ENCODE measurements at places on chromosomes 7 and 10.

DNA sequence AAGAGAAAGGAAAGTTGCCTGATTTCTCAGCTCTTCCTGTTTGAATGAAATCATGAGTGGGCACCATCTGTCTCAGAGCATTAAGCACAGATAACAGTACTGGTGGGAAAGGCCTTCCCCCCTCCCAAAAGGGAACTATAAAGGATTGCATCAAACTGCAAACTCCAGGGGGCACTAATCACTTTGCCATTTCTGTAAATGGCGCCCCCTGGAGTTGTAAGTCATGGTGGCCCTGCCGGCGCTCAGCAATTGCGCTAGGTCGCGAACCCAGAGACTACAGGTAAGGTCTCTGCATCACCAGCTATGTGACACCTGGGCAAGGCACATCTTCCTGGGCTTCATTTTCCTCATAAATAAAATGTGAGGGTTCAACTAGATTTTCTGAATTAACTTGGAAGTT is 11.1 kb downstream of the LRRC4 start:
- DNase-seq: peak; percentile 46

DNA sequence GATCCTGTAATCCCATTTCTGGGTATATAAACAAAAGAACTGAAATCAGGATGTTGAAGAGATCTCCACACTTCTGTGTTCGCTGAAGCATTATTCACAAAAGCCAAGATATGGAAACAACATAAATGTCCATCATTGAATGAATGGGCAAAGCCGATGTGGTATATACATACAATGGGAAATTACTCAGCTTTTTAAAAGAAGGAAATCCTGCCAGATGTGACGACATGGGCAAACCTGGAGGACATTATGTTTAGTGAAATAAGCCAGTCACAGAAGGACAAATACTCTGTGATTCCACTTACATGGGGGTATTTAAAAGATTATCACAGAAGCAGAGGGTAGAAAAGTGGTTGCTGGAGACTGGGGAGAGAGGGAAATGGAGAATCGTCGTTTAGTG is 23.9 kb upstream of the FAM107B start:
- DNase-seq: no peak

DNA sequence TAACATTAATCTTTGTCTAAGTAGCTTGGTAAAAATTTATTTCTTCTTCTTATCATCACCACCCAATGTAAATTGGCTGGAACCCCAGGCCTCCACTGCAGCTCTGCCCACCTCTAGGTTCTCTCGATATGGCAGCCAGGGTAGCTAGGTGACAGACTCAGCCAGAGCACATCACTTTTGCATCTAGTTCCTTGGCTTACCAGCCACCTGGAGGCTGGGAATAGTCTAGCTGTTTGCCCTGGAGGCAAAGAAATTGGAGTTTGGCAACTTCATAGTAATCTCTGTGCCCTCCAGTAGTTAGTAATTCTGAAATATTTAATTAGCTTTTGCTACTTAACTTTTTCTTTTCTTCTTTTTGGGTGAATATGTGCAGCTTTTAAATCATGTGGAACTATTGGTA is 9.4 kb downstream of the IFRD1 start:
- no peak for DNase-seq

DNA sequence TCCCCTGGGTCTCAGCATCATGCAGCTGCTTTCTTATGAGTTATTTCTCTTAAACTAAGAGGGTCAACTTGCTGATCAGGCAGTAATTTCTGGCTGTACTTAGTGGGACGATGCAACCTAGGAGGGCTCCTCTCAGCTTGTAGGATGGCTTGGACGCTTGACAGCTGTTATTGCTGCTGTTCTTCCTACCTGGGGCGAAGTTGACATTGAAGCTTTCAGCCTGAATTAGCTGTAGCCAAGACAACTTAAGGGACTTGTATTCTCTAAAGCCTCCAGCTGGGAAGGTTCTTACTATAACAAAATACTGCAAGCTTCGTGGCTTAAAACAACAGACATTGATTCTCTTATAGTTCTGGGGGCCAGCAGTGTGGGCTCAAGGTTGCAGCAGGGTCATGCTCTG is 224.9 kb downstream of the ACTR3B start:
- no peak for DNase-seq

GRCh38 chr7:88117325-88117724 is 102.5 kb downstream of the SRI start:
- no peak for DNase-seq

GRCh38 chr7:144584726-144585125 is 181.2 kb upstream of the NOBOX start:
- no peak for DNase-seq

- peak; percentile 38 for DNase-seq
Measured at GRCh38 chr10:69573056-69573806, at the start of gene NEUROG3. Gene NEUROG3 (minus strand): TSS chr10:69573422. CDS start chr10:69573043, 379 bp downstream.

- peak; percentile 39 for DNase-seq
Measured at GRCh38 chr10:114767101-114767985, 54.2 kb upstream of the FHIP2A start.

GRCh38 chr7:85191383-85191782 is 4.5 kb upstream of the SEMA3D start:
- no peak for DNase-seq

DNA sequence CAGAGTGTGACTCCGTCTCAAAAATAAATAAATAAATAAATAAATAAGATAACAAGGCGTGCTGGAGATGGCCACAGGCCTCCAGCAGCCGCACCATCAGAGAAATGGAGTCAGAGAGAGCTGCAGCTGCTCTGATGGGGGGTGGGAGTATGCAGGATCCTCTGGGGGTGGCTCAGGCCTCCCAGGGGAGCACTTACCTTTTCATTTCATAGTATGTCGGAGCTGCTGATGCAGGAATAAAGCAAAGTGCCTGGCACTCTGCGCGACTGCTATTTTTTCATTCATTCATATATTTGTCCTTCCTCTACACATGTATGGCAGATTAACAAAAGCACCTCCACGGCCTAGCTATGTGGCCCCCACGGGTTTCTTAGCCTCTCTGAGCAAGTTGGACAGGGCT is 175.9 kb downstream of the CUX1 start:
- no peak for DNase-seq

DNA sequence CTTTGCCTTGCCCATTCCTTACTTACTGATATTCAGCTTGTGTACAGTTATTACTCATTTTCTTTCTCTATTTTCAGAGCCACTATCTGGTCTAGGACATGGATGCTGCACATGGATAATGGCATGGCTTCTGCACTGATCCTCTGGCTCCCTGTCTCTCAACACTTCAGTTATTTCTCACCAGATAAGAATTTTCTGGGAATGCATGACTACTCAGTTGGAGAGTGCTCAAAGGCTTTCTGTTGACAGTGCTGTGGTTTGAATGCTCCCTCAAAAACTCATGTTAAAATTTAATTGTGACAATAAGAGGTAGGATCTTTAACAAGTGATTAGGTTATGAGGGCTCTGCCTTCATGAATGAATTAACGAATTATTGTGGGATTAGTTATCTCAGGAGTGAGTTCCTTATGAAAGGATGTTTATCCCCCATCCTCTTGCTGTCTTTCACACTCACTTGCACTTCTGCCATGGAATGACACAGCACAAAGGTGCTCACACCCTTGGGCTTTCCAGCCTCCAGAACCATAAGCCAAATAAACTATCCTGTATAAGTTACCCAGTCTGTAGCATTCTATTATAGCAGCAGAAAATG is 16.1 kb upstream of the PIK3CG start:
- DNase-seq: no peak

DNA sequence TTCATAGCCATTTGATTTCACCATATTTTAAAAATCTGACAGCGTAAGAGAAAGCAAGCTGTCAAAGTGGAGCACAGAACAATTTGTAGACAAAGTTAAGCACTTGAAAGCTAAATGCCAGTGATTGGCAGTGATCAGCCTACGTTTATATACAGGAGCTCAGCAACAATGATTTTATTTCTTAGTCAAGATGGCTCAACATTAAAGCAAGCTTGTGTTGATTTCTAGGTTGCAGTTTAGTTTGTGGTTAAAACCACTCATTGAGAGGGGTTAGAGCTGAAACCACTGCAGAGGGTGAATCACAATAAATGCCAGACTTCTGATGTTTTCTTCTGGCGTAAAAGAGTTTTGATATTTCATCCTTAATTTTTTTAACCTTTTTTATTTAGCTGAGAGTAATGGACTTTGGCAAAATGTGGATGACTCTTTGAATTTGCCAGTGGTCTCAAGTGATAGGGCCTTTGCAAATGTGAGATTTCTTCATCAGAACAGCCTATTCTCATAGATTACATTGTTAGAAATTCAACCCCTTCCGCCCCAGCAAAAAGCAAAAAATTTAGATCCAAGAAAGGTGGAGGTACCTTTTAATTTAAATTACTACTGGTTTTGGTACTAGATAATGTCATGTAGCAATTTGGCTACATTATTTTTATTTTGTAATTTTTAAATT is 73.8 kb downstream of the SHOC2 start:
- DNase-seq: no peak

GRCh38 chr7:114412548-114412947 is 2.1 kb upstream of the FOXP2 start:
- no peak for DNase-seq

DNA sequence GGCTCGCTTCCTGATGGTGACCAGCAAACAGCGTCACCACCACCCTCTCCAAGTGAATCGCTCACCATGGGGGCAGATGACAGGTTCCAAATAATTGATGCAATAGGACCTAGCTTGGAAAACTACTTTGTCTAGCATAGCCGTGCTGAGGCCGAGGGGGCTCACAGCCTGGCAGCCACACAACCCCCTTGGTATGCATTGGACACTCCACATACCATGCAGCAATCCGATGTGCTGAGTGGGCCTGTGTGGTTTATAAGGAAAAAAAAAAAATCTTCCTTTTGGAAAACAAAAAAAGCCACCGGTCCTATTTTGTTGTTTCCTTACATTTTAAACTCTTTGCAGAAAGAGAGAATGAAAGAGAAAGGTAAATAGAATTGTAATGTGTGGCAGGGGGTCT is 15.1 kb downstream of the GATA3 start:
- no peak for DNase-seq

DNA sequence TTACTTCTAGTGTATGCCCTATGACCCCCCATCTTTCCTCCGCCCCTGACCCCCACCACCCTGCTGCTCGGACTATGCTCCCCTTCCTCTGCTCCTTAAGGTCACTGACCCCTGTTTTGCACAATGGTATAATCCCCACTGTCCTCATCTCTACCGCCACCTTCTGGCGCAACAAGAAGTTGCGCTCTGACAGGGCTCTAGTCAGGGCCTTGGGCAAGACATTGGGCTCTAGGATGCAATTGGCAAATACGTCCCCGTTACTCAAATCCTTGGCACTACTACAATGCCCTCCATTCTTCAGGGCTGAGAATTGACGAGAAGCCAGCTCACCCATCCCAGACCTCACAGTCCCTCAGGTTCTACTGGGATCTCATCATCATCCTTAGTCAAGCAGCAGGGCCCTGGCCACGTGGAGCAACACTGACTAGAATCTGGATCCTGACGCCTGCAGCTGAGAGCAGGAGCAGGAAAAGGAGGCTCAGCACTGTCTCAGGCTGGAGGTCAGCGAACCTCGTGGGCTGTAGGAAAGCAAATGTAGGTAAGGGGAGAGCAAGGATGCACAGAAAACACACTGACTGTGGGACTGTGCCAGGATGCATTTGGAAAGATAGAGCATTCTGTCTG is 10.6 kb downstream of the LRIT2 start:
- peak; percentile 57 for DNase-seq

GRCh38 chr7:21146642-21147423 is 281.1 kb upstream of the SP4 start:
- DNase-seq: no peak

- DNase-seq: no peak
Measured at GRCh38 chr10:131312478-131312836, 936 bp upstream of the TCERG1L start.

- DNase-seq: no peak
Measured at GRCh38 chr10:121330563-121330962, 267.7 kb downstream of the FGFR2 start.

DNA sequence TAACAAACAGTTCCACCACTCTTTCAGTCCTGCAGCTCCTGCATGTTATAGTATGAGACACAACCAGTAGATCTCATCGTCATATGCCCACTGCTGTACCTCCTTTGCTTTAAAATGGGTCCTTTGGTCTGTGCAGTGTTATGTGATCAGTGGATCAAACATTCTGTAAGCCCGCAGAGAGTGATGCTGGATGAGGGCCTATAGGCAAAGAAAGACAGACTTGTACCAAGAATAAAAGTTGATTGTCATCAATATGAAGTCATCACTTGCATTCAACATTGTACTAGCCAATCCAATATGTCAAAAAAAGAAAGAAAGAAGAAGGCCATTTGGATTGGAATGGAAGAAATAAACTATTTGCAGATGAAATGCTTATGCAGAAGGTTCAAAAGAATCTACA is 79.8 kb upstream of the PHYHIPL start:
- no peak for DNase-seq

GRCh38 chr10:112490545-112490944 is 43.5 kb downstream of the VTI1A start:
- DNase-seq: no peak

DNA sequence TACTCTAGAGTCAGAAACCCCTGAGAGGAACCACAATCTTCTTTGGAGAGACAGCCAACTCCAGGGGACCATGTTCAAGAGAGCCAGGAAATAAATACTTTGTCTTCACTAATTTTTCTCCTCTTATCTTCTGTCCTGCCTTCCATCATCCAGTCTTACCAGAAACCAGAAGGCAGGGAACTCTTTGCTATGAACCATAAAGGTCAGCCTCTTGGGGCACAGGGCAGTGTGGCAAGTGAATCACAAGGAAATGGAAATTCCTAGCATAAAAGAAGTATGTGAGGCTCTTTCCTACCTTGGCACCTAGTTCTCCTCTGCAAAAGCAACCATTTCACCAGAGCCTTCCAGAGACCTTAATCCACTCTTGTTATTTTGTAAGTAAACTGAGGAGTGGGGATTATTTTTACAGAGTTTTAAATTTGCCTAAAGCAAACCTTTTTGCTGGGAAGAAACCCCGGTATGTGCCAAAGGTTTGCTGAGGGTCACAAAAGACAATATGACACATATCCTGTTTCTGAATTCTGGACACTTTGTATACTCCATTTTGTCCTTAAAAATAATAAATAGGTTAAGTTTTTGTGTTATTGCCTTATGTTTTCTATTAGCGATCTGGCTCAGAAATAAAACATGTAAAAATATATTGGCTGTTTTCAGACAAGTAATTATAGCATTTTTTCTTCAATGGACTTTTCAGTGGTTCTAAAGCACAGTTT is 87.1 kb downstream of the ADAM22 start:
- no peak for DNase-seq

GRCh38 chr7:148871551-148871950 is 12.5 kb downstream of the EZH2 start:
- no peak for DNase-seq

- DNase-seq: no peak
Measured at GRCh38 chr7:31023877-31024276, 28.2 kb upstream of the ADCYAP1R1 start.

GRCh38 chr7:70594170-70594569 is 537.8 kb upstream of the GALNT17 start:
- DNase-seq: no peak

- peak; percentile 22 for DNase-seq
Measured at GRCh38 chr10:97574374-97575126, 2.0 kb downstream of the ANKRD2 start.

DNA sequence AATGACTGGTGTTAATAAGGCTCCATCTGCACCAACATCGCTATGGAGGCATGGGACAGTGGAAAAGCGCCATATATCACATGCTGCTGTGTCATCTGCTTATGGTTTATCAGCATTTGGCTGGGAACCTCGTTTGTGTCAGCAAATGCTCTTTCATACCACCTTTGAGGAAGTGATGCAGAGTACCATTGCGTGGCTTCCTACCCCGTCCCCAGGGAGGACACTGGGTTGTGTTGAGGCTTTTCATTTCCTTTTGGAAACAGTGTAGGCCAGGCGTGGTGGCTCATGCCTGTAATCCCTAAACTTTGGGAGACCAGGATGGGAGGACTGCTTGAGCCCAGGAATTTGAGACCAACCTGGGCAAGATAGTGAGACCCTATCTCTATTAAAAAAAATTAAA is 6.8 kb downstream of the TACR2 start:
- DNase-seq: no peak
